ENCODE measurements at places on chromosomes 4 and X.
A peak's percentile ranks its signal among the peaks of the same experiment; 100 is the strongest.

DNA sequence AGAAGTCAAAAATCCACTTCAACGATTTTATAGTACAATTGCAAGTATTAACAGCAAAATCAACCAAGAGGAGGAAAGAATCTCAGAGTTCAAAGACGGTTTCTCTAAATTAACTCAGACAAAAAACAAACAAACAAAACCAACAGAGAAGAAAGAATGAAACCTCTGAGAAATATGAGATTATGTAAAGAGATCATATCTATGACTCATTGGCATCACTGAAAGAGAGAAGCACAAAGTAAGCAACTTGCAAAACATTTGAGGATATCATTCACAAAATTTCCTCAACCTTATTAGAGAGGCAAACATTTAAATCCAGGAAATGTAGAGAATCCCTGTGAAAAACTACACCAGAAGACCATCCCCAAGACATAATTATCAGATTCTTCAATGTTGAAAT lies 370.4 kb downstream of the INPP4B start:
- DNase-seq, result no peak

DNA sequence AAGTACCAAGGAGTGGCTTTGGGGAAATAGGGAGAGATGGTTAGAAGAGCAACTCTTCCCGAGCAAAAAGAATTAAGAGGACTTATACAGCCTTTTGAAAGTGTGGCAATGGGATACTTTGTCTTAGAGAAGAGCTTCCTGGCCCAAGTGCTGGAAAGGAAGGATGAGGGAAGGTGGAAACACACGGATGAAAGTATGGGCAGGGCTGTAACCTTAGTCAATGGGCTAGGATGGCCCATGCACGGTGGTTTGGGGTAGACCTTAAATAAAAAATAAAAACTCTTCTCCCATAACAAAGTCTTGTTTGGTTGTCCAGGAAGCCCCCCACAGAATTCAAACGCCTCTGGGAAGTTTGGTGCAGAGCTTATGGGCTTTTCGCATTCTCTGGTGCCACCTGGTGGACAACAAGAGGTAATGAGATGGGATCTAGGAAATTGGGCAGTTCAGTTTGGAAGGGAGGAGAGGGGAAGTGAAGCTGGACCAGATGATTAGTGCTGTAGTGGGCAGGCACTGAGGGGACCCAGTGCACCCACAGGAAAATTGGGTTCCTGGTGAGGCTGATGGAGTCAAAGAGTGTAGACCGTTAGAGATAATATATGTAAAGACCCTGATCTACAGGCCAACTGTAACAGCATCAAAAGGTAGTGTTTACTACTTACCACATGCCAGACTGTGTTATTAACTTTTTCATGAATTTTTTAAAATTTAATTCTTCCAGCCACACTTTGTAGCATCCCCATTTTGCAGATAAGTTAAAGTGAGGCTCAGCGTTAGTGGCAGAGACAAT lies 13.8 kb upstream of the ENOX2 start:
- DNase-seq, result peak; percentile 69

DNA sequence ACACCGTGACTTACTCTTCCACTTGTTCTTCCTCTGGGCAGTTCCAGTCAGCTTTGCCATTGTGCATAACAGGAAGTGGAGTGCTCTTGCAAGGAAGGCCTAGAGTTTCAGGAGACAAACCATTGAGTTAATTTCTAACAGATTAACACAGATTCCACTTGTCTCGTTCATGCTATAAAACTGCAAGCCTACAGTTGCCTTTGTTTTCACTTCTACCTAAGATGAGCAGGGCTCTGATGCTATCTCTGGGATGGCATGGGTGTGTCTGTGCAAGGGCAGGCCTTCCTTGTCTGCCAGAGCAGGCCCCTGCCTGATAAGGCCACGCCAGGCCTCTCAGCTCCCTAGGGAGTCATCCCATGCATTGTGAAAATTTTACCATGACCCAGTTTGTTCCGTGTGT lies 67.7 kb upstream of the PGRMC2 start:
- no peak for DNase-seq

- no peak for DNase-seq
Observed at GRCh38 chr4:117376692-117377091, 291.3 kb upstream of the TRAM1L1 start.

GRCh38 chr4:30073011-30073710 lies 647.0 kb upstream of the PCDH7 start:
- no peak for DNase-seq

DNA sequence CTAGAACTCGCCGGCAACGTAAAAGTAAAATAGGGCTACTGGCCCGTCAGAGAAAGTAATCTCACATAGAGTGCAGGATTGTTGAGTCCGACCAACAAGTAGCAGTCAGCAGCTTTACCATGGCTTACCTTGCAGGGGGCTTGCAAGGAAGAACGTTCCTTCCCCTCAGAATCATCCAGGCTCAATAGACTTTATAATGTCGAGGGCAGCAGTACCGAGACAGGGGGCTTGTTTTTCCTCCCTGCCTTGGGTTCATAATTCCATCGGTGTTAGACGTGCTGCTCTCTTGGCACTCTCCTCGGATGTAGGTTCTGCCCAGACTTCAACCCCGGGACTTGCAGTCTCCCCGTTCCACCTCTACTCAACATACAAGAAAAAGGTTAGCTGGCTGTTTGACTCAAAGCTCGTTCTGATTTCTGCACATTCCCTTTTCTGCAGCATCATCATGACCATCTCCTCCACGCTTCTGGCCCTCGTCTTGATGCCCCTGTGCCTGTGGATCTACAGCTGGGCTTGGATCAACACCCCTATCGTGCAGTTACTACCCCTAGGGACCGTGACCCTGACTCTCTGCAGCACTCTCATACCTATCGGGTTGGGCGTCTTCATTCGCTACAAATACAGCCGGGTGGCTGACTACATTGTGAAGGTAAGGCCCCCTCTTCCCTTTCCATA lies 1.5 kb downstream of the SLC10A4 start:
- DNase-seq, result no peak

DNA sequence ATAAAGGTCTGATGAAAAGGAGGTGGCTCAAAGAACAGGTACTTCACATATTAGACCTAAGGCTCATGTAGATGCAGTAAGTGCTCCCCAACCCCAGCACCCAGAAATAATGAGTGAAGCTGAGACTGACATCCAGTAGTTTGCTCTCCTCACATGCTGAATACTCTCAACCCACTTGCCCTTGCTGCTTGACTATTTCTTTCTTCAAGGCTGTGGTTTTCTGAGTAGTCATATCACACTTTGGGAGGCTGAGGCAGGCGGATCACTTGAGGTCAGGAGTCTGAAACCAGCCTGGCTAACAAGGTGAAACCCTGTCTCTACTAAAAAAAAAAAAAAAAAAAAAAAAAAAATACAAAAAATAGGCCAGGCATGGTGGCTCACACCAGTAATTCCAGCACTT lies 51.5 kb upstream of the PRPS1 start:
- no peak for DNase-seq

DNA sequence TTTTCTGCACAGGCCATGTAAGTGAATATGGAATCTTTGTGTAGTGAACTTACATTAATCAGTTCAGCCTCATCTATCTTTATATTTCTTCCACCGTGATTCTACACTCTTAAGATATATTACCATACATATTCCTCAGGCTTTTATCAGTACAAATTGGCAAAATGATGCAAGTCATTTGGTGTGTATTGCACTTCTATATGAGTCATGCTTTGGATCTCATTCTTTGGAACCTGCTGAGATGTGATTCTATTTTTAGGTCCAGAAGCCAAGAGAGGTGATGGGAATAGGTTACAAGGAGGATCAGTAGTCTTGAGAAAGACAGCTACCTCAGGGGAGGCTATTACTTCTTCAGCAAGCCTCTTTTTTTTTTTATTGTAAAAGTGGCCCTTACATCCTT lies 204.4 kb downstream of the ZNF330 start:
- no peak for DNase-seq

DNA sequence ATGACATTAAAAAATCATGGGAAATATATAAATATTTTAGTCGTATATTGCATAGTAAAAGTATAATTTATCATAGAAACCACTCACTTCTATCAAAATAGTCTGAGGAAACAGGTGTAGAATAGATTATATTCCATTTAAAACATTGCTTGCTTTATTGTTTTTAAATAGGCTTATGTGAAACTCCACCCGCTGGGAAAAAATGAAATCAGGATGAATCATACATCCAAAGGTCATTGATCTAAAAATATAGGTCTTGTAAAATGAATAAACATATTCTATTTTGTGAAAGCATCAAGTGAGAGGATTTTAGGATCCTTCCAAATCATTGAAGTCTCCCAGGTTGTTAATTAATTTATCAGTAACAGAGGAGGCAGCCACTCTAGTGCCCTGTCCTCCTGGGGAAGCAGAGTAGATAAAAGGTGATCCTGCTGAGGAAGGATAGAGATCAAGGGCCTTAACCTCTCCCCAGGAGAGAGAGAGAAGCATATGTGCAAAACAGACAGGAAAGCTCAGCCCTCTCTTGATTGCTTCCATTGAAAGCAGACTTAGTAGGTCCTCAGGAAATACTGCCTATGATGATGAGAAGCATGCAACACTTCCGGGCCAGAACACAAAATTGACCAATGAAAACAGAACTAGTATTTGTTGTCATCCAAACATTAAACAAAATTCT lies 96.8 kb upstream of the MAP9 start:
- no peak for DNase-seq

DNA sequence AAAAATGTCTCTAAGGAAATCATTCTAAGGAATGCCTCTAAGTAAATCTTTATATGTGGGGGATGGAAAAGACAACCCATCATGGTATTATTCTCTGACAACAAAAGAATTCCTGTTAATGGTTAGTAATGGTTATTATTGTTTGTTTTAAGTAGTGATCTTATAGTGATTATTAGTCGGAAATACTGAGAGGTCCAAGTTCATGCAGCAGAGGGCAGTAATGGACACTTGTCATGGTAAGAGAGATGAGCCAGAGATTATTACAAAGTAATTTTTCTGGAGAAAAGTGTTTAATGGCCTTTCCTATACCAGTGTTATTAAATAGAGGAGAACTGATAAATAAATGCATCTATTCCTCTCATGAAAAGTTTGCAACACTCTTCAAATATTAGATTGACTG lies 8.1 kb upstream of the DKK2 start:
- DNase-seq, result no peak

DNA sequence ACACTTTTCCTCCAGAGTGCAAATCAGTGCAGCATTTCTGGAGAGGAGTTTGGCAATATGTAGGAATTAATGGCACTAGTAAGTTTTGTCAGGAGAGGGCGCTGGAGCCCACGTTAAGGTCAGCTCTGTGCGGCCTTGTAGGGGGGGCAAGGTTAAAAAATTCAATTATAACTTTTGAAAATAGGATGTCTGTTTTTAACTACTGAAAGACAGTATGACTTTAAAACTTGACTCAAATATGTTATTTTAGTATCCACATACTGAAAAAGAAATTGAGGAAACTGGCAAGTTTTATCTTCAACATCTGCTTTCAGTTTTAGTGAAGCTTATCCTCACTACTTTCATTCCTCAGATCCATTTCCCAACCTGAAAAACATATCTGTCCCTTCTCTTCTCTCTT lies 30.9 kb upstream of the HSD17B13 start:
- DNase-seq, result no peak

DNA sequence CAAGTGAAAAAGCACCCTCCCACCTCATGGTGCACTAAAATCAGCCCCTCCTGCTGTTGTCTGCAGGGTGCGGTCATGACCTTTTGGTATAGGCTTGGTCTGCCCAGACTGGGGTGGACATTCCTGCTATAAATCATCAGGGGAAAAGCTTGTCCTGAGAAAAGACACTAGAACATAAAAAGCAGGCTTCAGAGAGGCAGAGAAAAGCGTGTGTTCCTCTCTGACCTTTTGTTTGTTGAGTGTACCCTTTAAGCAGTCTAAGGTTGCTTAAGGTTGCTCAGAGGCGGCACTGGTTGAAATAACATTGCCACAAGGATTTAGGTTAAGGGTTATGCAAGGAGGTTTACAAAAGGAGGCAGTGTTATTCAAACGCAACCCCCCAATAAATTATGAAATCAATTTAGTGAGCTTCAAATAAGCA lies 43.5 kb downstream of the CCDC158 start:
- DNase-seq, result no peak

DNA sequence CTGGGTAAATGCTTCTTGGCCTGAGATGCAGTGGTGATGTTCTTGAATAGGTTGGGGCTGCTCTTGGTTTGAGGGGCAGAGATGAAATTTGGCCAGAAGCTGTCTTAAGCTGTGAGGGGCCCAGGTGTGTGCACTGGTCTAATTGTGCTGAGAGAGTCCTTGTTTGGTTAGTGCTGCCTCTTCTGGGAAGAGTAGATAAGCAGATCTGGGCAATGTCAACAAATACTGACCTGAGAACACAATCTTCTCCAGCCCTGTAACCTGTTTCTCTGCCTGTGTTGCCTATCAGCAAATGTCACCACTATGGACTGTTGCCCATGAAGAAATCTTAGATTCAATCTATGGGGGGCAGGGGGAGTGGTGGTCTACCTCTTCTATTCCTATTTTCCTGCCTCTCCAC lies 17.2 kb upstream of the USP27X start:
- no peak for DNase-seq

DNA sequence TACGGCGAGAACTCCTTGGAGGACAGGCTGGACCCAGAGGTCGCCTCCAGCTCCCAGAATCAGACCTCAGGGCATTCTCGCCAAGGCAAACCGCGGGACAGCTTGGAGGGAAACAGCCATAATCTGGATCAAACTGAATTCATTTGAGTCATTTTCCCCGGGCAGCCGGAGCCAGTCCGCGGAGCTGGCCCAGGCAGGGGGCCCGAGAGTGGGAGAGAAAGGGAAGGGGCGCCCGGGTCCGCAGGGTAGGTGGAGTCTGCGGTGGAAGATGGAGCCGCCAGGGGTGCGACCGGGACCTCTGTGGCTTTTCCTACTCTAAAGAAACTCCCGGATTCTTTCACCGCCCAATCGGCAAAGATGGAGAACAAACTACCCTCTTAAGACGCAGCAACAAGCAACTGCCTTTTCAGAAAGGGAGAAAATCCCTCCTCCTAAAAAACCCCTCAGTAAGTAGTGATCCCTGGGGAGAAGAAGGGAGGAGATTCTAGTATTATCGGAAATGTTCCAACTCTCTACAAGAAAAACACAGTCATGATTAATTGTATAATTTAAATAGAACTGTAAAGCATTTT lies 5.2 kb downstream of the NKX3-2 start:
- DNase-seq, result no peak

GRCh38 chr4:155885666-155886065 lies 17.8 kb upstream of the TDO2 start:
- DNase-seq, result no peak

DNA sequence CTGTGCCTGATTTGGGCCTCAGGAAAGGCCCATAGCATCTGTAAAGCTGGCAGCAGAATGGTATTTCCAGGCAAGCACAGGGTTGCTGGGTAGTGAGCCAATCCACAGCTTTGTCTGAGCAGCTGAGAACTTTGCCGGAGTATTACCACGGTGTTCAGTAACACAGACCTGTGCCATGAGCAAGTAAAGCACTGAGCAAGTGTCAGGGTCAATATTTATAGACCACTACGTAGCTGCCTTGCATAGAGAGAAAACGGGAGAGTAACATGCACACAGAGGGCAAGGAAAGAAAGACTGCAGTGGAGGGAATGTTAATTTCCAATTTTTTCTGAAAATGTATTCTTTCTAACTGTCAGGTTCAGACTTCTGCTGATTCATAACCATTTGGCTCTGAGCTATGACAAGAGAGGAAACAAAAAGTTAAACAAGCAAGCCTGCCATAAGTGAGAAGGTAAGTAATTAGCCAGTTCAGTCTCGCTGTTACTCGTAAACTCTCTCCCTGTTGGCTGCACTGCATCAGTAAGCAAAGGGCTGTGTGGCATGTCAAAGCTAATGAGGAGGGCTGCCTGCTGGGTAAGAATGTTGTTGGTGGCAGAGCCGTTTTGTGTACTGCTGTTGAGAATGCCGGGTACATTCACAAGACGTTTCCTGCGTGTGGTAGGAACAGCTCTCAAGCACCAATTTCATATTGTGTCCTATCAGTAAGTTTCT lies 238.1 kb downstream of the BMPR1B start:
- no peak for DNase-seq

GRCh38 chrX:5857232-5857631 lies 371.4 kb downstream of the NLGN4X start:
- DNase-seq, result no peak
